Left kidney (tissue), 8 donors: ENCODE measurements at places on chromosomes 5 and 9.

DNA sequence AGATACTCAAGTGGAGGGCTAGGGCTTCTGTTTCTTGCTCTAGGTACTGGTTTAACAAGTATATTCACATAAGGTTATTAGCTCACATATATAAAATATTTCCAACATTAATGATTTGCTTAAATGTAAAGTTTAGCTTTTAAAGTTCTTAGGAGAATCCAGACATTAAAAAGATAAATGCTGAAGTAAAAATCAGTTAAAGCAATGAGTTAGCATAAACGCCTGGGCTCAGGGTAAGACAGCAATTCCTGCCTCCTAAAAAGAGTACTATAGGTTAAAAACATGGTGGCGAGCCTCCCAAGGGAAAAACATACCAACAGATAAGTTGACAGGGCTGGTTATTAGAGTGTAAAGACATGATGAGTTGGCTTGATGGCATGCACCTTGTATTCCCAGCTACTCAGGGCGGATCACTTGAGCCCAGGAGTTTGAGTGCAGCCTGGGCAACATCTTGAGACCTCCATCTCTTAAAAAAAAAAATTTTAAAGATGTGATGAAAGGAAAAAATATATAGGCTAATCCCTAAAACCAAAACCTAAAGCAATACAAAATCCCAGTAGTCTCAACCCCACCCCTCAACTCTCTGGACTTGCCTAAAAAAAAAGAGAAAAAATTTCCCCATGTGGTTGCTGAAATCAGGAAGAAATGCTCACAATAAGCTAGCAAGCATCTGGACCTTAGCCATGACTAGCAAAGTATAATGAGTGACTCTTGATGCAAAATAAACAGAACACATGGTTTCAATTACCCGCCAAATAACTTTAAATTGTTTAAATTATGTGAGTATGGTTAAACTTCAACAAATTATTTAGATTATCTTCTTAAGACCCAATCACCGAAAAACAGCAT lies 3.6 kb downstream of the GOLPH3 start:
- DNase-seq, result no peak

DNA sequence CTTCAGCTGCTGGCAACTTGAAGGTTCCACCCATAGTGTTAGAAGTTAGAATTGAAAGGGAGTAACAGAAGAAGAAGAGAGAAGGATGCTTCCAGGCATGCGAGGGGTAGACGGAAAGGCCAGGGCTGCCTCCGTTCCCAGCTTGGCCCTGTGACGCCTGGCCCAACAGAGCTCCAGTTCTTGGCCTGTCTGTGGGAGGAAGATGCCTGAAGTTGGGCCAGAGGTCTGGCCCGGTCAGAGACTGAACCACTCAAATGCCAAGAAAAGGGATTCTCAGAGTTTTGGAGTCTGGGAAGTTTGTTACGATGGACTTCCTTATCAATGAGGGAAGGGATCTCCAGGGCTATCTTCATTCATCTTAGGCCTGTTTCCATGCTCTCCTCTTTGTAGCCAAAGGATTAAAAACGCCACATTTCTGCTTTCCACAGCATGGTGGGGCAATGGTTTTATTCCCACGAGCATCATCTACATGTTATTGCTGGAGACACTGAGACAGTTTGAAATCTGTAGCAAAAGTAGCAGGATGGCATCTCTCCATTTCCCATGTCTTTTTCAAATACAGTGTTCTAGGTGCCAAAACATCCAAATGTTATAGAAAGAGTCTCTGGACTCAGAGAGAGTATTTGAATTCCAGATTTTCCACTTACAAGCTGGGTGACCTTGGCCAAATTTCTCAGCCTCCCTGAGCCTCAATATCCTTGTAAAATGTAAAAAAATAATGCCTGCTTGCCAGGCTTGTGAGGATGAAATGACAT lies 65.4 kb upstream of the ANKRD55 start:
- no peak for DNase-seq

GRCh38 chr5:100131161-100131560 lies 404.0 kb upstream of the FAM174A start:
- DNase-seq, result no peak

- no peak for DNase-seq
These were observed 697.0 kb upstream of the SEMA6A start for GRCh38 chr5:117271656-117272055.

GRCh38 chr9:136560586-136560985 lies 14.7 kb upstream of the NOTCH1 start:
- no peak for DNase-seq

DNA sequence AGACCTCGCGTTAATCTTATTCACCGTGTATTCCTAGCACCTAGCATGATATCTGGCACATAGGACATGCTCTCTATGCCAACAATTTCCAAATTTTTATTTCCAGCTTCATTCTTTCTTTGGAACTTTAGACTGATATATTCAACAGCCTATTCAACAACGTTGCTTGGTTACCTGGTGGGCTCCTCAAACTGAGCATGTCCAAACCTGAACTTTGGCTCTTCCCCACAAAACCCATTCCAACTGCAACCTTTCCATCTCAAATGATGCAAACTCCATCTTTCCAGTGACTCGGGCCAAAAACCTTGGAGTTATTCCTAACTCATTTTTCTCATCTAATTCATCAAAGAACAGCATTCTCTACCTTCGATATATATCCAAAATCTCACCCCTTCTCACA lies 525.2 kb downstream of the AGTPBP1 start:
- no peak for DNase-seq

- DNase-seq, result no peak
These were observed 12.8 kb upstream of the MAPK9 start for GRCh38 chr5:180304431-180305375.

DNA sequence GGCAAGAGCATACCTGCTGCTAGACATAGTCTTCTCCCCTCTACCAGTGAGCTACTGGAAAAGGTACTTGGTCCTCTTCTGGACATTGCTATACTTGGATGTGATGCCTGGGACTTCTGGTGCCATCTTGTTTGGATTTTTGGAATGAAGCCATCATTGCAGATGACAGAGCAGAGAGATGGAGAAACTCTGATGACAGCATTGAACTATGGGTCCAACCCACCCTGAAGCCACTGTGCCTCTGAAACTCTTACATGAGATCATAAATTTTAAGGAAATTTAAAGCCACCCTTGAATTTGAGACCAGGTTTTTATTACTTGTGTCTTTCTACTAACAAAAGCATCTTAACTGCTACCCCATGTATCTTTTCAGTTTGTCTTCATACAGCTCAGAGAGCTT lies 151.1 kb upstream of the SMIM23 start:
- no peak for DNase-seq

GRCh38 chr5:32277798-32278197 lies 34.9 kb downstream of the MTMR12 start:
- no peak for DNase-seq

GRCh38 chr5:74409166-74409706 lies 231.3 kb downstream of the ENC1 start:
- no peak for DNase-seq
